ENCODE measurements at places on chromosomes 12 and 14. TPM values are rescaled to one million over a fixed set of nuclear protein-coding genes. Genes with fewer than 3 reads are reported as not detected.

GRCh38 chr12:40145896-40146295 is 40.0 kb upstream of the SLC2A13 start:
- no peak for DNase-seq

- DNase-seq = no peak
Observed at GRCh38 chr12:24409868-24410267, 460.4 kb upstream of the SOX5 start.

DNA sequence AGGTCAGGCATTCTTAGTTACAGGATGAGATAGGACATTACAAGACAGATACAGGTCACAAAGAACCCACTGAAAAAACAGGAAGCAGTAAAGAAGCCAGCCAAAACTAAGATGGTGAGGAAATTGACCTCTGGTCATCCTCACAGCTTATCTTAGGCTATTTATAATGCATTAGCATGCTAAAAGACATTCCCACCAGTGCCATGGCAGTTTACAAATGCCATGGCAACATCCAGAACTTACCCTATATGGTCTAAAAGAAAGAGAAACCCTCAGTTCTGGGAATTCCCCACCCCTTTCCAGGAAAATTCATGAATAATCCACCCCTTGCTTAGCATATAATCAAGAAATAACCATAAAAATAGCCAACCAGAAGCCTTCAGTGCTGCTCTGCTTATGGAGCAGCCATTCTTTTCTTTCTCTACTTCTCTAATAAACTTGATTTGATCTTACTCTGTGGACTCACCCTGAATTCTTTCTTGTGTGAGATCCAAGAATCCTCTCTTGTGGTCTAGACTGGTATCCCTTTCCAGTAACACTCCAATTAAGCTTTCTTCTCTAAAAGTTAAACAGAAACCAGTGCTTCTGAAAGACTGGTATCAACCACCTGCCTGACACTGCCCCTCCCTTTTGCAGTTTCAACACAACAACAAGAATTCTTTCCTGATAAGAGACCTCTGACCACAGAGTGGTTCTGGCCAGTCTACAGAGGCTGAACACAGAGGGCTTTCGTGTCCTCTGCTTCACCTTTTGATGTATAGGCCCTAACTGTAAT is 86.9 kb downstream of the BCAT1 start:
- no peak for DNase-seq

GRCh38 chr12:130131801-130132200 is 30.5 kb upstream of the FZD10 start:
- DNase-seq = no peak

GRCh38 chr12:8156416-8156815 is 399 bp upstream of the ZNF705A start:
- DNase-seq = no peak

DNA sequence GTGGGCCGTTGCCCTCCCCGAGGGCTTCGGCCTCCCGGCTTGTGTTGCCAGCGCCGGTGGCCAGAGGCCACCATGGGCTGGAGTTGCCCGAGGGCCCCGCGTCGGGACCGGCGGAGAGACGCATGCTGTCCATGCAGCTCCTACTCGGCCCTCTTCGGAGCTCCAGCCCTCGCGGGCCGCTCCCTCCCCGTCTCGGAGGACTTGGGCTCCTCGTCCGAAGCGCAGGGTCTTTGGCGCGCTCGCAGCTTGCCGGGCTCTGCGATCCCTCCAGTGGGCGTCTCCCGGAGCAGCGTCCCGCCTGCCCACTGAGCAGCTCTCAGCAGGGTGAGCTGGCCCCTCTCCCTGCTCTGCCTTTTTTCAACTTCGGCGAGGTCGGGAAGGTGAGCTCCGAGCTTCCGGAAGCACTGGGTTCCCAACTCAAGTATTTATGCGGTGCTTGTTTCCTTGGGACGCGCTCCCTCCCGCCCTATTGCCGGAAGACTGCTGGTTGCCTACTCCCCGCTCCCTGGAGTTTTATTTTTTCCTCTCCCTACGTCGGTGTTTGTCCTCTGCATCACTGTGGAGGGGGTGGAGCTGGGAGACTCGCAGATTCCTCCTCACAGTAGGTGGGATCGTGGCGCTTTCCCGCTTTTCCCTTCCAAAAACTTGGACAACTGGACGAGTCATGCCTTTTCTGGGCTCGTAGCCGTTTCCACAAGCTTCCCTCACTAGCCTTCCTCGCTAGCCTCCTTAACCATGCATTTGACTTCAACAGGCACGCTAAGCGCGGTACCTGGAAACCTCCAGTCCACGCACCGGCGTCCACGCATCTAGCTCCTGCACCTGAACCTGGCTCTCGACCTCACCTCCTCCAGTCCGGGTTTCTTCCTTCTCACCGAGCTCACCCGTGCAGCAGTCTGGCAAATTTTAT is at the start of gene AVPR1A:
TSS of gene AVPR1A (minus strand) at position 489 of the 910 bp plus-strand sequence. CDS start at position 124, 365 bp downstream.
- no peak for DNase-seq

DNA sequence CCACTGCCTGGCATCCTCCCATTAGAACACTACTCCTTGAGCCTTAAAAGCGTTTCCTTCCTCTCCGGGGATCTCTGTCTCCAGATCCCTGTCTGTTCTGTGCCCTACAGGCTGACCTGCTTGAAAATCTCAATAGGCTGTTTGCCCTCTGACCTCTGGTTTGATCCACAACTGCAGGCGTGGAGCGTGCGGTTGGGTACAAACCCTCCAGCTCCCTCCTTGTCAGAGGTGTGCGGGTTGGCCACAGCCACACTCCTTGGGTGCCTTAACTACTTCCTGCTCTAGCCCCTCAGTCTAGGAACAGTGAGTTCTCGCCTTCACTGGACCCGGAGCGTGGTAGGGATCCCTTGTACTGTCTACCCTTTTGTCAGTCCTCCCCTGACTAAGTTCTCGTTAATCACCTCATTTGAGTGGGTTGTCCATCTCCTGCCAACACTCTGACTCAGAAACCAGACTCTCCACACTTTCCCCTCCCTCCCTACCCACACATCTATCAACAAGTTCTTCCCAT is 33.1 kb downstream of the CMKLR1 start:
- DNase-seq = no peak

DNA sequence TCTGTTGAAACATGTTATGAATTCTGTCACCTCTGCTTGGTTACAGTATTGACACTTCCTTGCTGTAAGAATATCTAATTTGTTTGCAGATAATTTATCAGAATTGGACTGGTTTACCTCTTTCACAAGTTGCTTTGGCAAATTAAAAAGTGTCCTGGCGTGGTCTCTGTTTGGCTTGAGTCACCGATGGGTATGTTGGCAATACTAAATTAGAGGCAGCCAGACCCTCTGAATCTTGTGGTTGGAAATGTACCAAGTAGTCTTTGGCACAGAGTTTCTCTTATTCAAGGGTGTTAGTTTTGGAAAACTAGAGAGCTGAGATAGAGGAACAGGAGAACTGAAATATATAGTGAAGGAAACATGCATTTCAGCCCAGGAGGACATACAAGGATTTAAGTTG is 521.1 kb upstream of the MGAT4C start:
- no peak for DNase-seq

- no peak for DNase-seq
Observed at GRCh38 chr12:38761636-38762342, 143.6 kb downstream of the CPNE8 start.

- no peak for DNase-seq
Observed at GRCh38 chr12:111410431-111411184, 4.9 kb downstream of the SH2B3 start.

Gene OTX2
- total RNA-seq = not detected

DNA sequence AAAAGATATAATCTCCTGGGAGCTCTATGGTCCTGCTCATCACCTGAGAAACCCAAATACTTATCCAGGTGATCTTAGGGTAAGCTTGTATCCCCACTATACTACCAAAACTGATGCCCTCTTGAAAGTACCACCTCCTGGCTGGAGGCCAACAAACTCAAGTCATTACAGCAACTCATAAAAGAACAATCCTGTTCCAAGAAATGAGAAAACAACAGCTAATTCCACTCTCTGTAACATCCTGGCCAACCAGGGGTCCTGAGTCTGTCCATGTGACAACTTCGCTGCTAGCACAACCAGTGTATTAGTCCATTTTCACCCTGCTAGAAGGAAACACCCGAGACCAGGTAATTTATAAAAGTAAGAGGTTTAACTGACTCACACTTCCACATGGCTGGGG is 190.0 kb upstream of the BMP4 start:
- DNase-seq = no peak

DNA sequence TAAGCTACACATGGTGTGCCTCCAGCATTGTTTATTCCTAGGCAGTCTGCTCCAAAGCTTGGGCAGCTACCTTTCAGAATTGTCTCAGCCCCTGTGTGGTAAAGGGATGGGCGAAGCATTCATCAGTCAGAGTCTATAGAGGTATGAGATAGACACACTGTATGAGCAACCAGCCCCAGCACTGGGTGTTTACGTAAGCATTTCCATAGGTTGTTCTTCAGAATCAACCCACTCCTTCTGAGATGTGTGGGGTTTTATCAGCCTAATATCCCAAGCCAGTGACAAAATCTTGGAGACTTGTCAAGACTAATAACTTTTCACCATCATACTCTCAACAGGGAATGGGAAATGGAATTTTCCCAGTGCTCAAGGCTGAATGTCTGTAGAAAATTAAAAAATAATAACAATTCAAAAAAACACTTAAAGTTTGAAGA is 98.2 kb downstream of the BTG1 start:
- no peak for DNase-seq

Gene AQP5
- 0.81 TPM for total RNA-seq

- peak; percentile 18 for DNase-seq
Observed at GRCh38 chr12:54175200-54175963, 13.4 kb downstream of the SMUG1 start.

- DNase-seq = no peak
Observed at GRCh38 chr14:93799617-93799988, 11.3 kb upstream of the PRIMA1 start.

GRCh38 chr14:24427537-24428508 is 1.6 kb downstream of the CBLN3 start:
- DNase-seq = no peak

Gene LRRC43
- 0.70 TPM for total RNA-seq

DNA sequence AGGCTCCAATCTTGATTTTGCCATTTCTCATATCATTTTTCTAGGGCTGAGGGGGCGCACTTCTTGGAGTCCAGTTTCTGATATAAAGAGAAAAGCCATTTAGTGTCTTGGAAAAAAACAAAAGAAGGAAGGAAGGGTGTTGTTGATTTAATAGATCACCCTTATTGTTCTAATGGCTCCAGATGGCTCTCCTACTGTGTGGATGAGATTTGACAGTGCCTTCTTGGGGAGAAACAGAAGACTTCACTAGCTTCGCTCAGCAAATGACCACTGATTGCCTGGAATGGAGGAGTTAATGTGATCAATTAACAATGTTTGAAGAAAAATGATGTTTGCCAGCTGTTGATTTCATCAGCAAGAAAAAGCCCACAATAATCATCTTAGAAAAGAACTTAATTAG is 216.2 kb downstream of the APAF1 start:
- DNase-seq = no peak

- no peak for DNase-seq
Observed at GRCh38 chr14:98321841-98322240, 950.2 kb downstream of the BCL11B start.

DNA sequence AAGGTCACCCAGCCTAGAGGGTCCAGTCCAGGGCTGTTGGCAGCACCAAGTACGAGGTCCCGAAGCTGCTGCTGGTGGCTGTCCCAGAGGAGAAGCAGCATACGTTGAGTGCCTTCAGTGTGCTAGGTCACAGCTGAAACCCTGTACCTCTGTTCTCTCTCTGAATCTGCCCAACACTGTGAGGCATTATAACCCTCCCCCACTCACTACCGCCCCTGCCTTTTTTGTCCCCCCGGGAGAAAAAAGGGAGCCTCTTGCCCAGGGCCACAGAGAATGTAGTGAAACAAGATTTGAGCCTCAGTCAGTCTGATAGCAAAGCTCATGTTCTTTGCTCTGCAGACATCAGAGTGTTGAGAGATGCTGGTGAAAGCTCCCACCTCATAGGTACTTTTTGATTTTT is 53.4 kb downstream of the PPP2R5C start:
- no peak for DNase-seq

- no peak for DNase-seq
Observed at GRCh38 chr12:54232790-54233189, 44.0 kb upstream of the SMUG1 start.

- no peak for DNase-seq
Observed at GRCh38 chr14:61553730-61554641, 141.3 kb upstream of the HIF1A start.

Gene INSM2
- total RNA-seq = not detected

- DNase-seq = no peak
Observed at GRCh38 chr14:35689000-35689460, 120.1 kb downstream of the RALGAPA1 start.

DNA sequence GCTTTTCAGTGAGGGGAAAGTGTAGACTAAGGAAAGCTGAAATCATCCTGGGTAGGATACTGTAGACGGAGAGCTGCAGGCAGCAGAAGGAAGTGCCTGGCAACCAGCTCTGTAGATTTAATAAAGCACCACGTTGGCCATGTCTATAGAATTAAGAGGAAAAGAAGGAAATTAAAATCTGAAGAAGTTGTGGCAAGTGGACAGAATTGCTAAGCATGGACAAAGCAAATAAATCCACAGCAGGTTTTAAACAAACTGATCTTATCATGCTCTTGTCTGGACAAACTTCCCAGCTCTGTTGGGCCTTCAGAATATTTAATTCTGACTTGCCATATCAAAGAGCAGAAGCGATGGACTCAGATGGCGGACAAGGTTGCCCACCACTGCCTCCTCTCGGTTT is 27.2 kb upstream of the EVL start:
- DNase-seq = no peak

- no peak for DNase-seq
Observed at GRCh38 chr12:46160101-46160980, 108.5 kb downstream of the SLC38A1 start.

DNA sequence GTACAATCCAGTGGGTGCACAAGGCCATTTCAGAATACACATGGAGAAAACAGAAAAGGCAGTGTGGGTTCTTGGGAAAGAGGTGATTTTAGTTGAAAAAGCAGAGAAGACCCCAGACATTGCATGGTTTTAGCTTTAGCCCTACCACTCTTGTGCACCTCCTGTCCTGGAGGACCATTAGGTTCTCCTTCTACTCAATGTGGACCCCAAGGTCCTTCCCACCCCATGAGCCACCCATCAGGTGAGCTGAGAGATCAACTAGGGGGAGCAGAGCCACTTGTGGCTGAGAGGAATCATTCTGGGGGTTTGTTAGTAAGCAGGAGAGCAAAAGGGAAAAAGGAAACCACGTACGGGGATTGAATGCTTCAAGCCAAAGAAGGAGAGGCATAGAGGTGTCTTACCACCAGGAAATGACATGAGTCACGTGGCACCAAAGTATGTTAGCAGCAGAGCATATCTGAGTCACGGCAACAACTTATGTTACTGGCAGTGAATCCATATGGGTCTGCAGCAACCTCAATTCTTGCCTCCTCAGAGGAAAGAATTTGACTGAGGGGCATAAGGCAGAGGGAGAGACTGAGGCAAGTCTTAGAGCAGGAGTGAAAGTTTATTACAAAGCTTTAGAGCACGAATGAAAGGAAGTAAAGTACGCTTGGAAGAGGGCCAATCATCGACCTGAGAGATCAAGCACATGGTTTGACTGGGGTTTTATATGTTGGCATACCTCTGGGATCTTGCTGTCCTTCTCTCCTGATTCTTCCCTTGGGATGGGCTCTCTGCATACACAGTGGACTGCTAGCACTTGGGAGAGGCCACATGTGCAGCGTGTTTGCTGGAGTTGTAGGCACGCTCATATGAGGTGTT is 73.9 kb downstream of the HSD17B6 start:
- DNase-seq = no peak

Gene PPFIBP1
- total RNA-seq = 330 TPM

Gene MYF6
- total RNA-seq = not detected

Gene SPIC
- total RNA-seq = not detected

All from Right ventricle myocardium inferior (tissue), 1 donor.